ENCODE measurements at places on chromosomes 3 and 15.

DNA sequence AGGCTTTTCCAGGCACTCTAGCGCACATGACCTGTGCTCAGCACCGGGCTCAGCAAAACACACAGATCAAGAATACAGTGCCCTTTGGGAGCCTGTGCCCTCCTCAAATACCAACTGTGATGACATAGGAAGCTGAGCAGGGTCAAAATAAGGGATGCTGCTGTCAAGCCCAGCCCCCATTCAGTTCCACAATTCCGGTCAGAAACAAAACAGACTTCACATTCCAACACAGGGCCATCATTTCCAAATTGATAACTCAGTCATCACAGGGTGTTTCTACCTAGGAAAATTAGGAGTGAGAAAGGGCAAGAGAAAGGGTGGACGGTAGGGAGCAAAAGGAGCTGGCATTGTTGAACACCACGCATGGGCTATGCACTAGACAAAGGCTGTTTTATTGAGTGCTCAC lies 158.4 kb upstream of the CCDC54 start:
- no peak for DNase-seq

DNA sequence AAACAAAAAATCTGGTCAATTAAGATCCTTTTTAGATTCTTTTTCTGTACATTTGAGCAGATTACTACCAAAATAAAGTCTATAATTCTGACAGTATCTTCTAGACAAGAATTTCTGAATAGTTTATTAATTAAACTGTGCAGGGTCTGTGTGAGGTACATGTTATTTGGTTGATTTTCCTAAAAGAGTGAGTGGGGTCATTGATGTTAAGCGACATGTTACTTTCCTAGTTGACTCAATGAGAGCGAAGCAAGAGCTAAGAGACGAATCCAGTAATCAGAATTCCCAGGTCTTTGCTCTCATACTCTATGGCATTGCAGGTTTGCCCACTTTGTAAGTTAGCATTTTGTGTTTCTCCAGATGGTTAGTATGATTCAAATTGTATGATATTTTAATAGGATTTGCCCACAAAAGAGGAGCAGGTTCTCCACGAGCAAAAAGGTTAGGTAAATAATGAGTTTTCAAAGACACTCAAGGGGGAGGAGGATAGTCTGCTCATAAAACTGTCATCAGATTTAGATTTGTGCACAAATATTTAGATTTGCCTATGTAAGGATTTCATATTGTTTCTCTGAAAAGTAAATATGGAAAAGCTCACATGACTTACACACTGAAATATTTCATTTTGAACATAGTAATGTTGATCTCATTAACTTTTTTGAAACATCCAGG lies 217.2 kb upstream of the CGNL1 start:
- DNase-seq = no peak

- no peak for DNase-seq
Measured at GRCh38 chr3:13536832-13537231, 12.1 kb upstream of the FBLN2 start.

DNA sequence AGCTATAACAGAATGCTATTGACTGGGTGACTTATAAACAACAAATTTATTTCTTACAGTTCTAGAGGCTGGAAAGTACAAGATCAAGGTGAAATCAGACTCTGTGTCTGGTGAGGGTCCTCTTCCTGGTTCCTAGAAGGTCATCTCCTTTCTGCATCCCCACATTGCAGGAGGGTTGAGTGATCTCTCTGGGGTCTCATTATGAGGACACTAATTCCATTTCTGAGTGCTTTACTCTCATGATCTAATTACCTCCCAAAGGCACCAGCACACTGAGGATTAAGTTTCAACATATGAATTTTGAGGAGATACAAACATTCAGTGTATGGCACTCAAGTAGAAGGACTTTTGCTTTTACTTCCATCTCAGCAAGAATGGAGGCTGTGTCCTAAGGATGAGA lies 534.1 kb upstream of the KCNMB2 start:
- no peak for DNase-seq

DNA sequence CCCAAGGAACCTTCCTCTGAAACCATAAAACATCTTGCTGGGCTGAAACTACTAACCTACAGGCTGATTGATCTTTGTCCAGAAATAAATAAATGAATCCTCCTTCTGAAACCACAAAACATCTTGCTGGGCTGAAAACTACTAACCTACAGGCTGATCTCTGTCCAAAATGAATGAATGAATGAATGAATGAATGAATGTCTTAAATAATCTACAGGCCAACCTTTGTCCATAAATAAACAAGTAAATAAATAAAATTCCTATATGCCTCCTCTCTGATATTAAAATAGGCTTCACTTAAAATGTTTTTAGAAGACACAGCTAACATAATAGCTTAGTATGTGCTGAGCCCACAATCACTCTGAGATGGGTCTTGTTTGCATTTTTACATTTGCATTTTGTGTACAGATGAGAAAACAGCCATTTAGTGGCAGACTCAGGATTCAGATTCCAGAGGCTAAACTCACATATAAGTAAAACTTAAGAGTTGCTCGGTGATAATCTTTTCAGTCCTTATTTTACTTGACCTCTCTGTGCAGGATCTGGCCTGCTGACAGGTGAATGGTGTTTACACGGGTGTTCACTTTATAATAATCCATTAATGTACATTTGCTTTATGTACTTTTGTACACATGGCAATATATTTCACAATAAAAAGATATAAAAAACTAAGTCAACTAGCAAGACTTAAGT lies 10.4 kb downstream of the TJP1 start:
- no peak for DNase-seq

- no peak for DNase-seq
Measured at GRCh38 chr3:190097025-190097424, 23.7 kb downstream of the P3H2 start.

DNA sequence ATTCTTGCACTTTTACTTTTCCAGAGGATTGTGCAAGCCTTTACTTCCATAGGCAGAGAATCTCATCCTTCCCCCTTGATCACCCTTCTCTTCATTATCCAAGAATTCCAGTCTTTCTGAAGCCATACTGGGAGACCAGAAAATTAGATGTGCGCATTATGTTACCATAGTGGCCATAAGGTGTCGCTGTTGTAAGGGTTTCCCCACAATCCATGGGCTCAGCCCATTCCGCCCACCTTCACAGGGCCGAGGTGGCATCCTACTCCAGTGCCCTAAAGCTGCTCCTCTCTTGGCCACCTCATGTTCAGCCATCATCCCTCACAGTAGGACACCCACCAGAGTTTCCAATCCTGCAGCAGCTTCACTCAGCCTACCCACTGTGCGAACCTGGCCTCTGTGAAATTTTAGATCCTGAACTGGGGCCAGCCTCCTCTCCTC lies 35.0 kb downstream of the CTSH start:
- peak; percentile 57 for DNase-seq

DNA sequence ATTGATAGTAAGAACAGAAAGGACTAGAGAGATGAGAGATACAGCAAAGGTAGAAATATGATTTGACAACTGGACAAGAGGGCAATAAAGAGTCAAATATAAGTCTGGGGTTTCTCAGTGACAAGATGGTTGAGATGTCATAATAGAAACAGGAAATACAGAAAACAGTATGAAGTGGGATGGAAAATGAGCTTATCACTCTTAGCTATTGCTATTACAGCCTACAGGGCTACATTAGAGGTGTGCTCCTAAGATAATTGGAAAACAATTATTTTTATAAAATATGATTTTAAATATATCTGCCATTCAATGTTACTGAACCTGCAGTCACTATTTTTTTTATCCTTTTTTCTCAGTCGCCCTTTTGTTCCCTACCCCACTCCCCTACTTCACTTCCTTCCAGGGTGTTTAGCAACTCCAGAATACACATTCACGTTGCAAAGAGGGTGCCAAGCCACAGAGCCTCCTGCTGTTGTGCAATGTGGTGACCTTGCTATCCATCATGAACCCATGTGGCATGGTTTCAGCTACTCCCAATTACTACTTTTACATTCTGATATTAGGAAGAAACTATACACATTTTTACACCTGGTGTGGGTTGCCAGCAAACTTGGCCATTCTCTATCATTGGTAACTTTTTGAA lies 6.0 kb downstream of the NRG4 start:
- DNase-seq = no peak

DNA sequence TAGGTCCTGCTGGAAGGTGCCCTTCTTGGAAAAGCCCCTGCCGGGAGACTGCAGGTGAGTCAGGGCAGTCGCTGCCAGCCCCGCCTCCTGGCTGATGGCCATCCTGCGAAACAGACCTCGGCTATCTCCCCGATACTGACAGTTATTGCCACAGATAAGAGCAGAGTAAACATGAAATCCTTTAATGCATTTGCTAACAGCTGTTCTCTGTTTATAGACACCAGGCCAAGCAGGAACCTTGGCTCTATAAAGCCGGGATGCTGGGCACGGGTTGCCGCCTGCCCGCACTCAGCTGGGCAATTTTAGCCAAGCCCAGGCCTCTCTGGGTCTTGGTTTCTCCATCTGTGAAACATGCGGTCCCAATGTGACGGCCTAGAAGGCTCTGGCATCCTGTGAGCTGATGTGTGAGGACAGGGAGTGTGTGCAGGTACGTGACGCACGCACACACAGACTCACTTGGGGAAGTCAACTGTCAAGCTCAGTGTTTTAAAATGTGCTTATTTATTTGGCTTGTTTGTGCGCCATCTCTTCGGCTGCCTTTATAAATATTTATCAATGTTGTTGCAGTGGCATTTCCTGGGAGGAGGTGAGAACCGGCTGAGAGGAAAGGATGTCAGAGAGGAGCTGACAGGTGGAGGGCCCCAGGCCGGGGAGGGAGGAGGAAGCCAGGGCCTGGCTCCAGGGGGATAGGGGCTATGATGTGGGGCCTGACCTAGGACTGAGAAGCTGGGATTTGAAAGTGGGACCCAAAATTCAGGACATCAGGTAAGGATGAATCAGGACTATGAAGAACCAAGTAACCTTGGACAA lies 50.8 kb upstream of the PRR23E start:
- no peak for DNase-seq

DNA sequence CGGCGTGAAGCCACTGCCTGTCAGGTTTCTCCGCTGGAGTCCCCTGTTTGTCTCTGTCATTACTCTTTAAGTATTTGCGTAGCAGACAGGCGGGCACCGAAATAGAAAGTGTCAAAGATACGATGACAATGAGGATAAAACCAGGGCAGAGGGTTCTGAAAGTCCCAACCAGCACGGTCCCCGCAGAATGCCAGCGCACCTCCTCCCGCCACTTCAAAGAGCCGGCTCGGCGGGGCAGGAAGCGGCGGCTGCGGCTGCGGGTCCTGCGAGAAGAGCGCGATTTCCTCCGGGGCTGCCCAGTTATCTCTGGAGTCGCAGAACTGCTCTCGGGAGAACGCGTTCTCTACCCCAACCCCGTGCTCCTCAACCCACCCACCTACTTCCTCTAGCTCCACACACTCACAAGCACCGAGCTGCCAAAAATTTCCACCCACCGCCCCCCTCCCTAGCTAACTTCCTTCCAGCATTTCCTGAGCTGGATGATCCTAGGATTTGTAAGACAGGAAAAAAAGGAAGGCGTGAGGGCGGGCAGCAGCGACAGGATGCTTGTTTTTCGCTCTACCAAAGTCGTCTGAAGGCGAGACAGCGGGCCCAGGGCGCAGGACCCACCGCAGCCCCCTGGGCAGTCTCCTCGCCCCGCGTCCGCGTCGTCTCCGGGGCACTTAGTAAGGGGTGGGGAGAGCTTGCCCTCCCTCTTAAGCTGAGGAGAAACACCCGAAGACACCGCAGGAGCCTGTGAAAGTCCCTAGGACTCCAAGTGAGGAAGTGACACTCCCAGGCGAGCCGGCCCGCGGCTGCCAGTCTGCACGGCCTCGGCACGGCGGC lies at the start of gene ARHGAP31:
ARHGAP31 (plus strand) TSS at position 513 of the 825 bp plus-strand sequence. CDS start 522 bp downstream, outside the sequence.
- peak; percentile 75 for DNase-seq

DNA sequence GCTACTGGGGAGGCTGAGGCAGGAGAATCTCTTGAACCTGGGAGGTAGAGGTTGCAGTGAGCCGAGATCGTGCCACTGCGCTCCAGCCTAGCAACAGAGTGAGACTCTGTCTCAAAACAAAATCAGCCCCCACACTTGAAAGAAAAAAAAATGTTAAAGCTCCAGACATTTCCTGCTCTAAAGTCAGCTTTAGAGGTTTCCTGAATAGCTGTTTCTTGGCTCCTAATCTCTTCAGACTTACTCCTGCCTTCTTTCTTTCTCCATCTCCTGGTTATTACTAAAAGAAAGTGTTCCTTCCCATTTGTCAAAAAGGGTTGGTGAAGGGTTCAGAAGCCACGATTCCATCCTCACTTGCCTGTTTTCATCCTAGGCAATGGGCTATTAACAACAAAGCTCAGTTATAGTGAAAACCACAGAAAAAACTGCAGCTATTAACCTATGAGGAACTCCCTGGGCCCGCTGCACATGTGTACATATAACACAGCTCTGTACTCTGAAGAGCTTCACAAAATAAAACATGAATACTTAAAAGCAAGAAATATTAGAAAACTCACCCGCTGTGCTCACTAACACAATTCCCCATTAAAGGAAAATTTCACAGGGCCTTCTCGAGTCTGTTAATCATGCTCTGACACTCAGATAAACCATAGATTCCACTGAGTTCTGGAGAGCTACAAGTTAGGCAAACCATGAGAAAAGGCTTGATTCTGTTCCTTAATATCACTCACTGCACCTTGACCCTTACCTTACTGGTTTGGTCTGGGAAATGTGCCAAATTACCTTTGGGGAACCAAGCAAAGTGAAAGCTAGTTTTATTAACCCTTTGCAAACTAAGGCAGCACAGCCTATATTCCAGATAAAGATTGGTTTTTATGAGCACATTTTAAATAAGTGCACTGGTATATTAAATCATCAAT lies 89.9 kb upstream of the TSPAN3 start:
- no peak for DNase-seq

GRCh38 chr3:112038863-112039262 lies 4.3 kb downstream of the TMPRSS7 start:
- peak; percentile 31 for DNase-seq

- no peak for DNase-seq
Measured at GRCh38 chr3:189449084-189449483, 182.1 kb upstream of the TP63 start.

DNA sequence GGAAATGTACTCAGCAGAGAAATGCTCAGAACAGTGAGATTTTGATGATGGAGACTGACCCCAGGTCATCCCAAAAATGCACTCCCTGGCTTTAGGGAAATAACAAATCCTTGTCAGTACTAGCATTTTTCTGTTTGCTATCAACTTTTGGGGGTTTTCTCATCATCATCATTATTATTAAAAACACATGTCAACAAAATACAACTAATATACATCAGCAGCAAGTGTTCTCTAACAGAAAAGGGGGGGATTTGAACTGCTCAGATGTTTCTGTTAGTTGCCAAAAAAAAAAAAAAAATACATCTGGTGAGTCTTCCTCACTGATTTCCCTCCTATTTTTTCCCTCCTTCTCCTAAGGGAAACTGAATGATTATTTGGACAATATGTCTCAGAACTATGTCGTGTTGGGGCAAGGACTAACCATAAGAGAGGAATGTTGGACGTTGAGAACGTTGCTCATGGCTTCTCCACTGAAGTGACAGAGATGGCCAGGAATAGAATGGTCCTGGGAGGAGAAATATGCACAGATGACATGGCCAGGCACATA lies 230.0 kb upstream of the MCTP2 start:
- no peak for DNase-seq

- no peak for DNase-seq
Measured at GRCh38 chr3:39338201-39338600, 8.7 kb downstream of the CCR8 start.

GRCh38 chr3:160980740-160981139 lies 124.4 kb downstream of the B3GALNT1 start:
- DNase-seq = no peak

- no peak for DNase-seq
Measured at GRCh38 chr3:144415492-144415891, 443.9 kb downstream of the DIPK2A start.

GRCh38 chr15:87609474-87609873 lies 647.1 kb downstream of the NTRK3 start:
- DNase-seq = no peak
